ENCODE measurements at places on chromosomes 1 and 21.

DNA sequence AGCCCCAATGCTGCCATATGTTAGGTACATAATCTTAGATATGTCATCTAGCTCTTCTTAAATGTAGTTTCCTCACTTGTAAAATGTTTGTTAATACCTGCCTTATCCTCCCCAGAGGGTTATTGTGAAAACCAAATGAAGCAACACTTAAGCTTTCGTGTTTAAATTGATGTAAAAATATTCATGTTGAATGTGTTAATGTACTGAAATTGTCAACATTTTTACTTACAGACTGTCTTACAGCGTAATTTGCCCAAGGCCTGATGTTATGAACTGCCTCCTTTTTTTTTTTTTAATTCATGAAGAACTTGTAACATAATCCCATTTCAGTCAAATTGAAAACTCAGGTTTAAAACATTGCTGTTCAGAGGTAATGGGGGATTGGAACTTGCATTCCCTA, 25.6 kb upstream of the ENAH start:
- H3K27ac ChIP-seq = no peak overlapping the region
- no peak for DNase-seq
- no peak overlapping the region for H3K4me3 ChIP-seq
- H3K27me3 ChIP-seq = peaks cover 24% of the 10 kb centered on the region
- H3K36me3 ChIP-seq = no peaks in the 10 kb centered on the region

DNA sequence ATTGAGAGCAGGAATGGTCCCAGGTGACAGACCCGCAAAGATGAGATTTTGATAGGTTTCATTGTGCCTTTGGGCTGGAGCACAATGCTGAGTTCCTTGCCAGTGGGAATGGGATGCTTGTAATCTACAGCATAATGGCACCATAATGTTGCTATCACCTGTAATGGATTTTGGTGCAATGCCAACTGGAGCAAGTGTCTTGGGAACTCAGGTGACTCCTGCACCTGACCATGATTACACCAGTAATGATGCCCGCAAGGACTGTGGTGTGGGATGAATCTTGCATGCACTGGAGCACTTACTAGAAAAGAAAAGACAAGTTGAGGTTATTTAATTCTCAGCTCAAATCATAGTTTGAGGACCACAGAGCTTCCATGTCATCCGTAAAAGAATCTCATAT, 96.7 kb downstream of the PTPRU start:
- no peaks in the 10 kb centered on the region for H3K36me3 ChIP-seq
- no peak overlapping the region for H3K4me3 ChIP-seq
- no peak overlapping the region for H3K27ac ChIP-seq
- no peaks in the 10 kb centered on the region for H3K4me1 ChIP-seq

- no peak overlapping the region for H3K4me3 ChIP-seq
- H3K36me3 ChIP-seq = peaks cover 43% of the 10 kb centered on the region
- H3K4me1 ChIP-seq = peaks cover 96% of the 10 kb centered on the region
- DNase-seq = peak; percentile 76
- H3K27me3 ChIP-seq = no peaks in the 10 kb centered on the region
These were observed 17.6 kb downstream of the GALNT2 start for GRCh38 chr1:230084408-230085177.

DNA sequence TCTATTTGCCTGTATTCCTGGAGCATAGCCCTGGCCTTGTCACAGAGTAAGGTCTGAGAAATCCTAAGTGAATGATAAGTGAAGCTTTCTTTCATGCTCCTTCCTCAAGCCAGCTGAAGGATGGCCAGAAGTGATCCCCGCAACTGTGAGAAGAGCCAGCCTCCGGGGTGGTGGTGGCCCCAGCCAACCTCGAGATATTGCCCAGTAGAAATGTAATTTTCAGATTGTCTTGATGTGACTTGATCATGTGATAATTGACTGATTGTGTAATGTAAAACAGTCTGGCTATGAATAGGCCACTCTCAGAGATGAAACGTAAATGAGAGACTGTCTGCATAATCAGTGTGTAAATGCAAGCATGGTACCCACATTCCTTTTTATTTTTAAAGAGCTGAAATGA, 242.4 kb upstream of the CAMK1G start:
- H3K36me3 ChIP-seq = no peaks in the 10 kb centered on the region
- H3K27me3 ChIP-seq = peaks cover 3% of the 10 kb centered on the region
- no peak overlapping the region for H3K4me3 ChIP-seq

DNA sequence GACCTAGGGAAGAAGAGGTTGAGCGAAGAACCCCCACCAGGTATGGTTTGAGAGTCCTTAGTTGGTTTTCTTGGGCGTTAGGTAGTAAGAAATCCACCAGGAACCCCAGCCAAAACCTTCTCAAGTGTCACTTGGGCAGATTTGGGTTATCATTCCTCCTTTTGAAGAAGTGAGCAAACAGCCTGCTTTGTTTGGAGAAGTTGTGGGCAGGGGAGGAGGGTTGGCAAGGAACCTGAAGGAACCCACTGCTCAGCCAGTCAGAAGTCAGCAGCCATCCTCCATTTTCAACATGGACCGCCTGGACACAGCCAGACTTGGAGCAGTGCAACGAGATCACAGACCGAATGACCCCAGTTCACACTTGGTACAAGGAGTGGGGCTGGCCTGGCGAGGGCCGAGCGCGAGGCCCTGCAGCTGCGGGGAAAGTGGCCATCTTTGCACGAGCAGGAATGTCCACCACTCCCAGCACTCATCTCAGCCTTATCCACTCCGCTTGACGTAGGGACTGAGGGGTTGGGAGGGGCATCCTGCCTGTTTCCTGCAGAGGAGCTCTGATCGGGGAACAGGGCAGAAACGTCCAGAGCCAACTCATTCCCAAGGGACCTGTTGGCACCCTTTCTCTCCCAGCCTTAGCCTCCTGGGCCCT, 7.2 kb downstream of the ADPRS start:
- H3K4me1 ChIP-seq = peaks cover 17% of the 10 kb centered on the region
- no peak overlapping the region for H3K4me3 ChIP-seq
- peaks cover 47% of the 10 kb centered on the region for H3K36me3 ChIP-seq
- no peak for DNase-seq
- no peaks in the 10 kb centered on the region for H3K27me3 ChIP-seq

DNA sequence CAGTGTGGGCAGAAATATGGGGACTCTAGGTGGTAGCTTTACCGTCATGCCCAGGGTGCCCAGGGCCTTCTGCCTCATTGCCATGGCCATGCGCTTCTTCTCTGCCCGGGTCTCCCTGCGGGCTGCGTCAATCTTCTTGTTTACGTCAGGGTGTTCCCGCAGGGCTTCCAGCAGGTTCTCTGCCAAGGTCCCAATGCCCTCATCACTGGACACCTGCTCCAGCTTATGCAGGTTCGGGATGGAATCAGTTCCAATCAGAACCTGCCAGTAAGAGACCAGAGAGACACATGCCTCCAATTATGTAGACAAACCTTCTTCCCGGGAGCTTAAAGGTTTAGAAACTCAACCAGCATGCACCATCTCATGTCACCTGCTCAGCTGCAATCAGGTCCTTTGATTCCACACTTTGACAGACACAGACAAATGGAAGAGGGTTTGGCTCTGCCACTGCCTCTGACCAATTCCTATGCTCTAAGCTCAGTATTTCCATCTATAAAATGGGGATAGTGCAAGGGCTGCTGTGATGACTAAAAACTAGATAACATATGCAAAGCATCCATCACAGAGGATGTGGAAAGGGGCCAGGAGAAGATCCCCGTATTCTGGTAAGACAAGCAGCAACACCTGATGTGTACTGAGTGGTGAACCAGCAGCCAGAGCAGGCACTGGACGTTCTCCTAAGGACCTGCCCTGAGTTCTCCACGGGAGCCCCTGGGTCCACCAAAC, 121.2 kb downstream of the UBR4 start:
- no peaks in the 10 kb centered on the region for H3K27me3 ChIP-seq
- no peaks in the 10 kb centered on the region for H3K4me1 ChIP-seq
- no peak for DNase-seq
- H3K4me3 ChIP-seq = no peak overlapping the region

GRCh38 chr1:3170561-3171453, 101.8 kb downstream of the PRDM16 start:
- H3K27ac ChIP-seq = no peak overlapping the region
- H3K36me3 ChIP-seq = no peaks in the 10 kb centered on the region
- no peak overlapping the region for H3K4me3 ChIP-seq
- H3K4me1 ChIP-seq = no peaks in the 10 kb centered on the region

- no peak overlapping the region for H3K27ac ChIP-seq
- H3K4me1 ChIP-seq = no peaks in the 10 kb centered on the region
- H3K27me3 ChIP-seq = no peaks in the 10 kb centered on the region
- H3K36me3 ChIP-seq = no peaks in the 10 kb centered on the region
These were observed 17.3 kb upstream of the PPT1 start for GRCh38 chr1:40114400-40114799.

- no peaks in the 10 kb centered on the region for H3K27me3 ChIP-seq
- no peak overlapping the region for H3K4me3 ChIP-seq
- H3K27ac ChIP-seq = peak overlapping the region; percentile 54
- H3K36me3 ChIP-seq = no peaks in the 10 kb centered on the region
- peaks cover 31% of the 10 kb centered on the region for H3K4me1 ChIP-seq
These were observed 12.1 kb upstream of the DIPK1A start for GRCh38 chr1:92973203-92973897.

GRCh38 chr1:85553416-85554335, 26.9 kb upstream of the CCN1 start:
- H3K27ac ChIP-seq = no peak overlapping the region
- H3K36me3 ChIP-seq = no peaks in the 10 kb centered on the region

DNA sequence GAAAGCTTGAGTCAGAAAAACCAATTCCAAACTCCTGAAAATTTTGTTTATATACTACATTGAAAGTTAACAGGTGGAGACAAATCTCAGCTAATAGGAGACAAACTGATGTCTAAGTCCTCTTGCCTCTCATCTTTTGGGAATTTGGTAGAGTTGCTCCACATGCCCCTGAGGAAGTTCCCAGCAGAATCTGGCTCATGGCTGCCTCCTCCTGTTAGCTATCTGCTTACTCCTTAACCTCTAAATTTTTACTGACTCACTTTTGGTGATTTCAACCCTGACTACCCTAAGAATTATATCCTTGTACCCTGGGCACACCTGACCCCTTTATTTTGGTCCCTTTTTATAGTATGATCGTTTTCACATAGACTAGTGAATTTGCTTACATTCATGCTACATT, 633.7 kb upstream of the USP24 start:
- H3K27me3 ChIP-seq = peaks cover 2% of the 10 kb centered on the region
- H3K4me1 ChIP-seq = no peaks in the 10 kb centered on the region
- H3K4me3 ChIP-seq = no peak overlapping the region
- DNase-seq = no peak
- no peak overlapping the region for H3K27ac ChIP-seq

GRCh38 chr1:110300412-110301085, 38.6 kb upstream of the RBM15 start:
- no peak for DNase-seq
- H3K4me3 ChIP-seq = no peak overlapping the region
- no peak overlapping the region for H3K27ac ChIP-seq
- peaks cover 30% of the 10 kb centered on the region for H3K27me3 ChIP-seq
